NCI-H2227 treated with DMSO at 0.1 percent for 48 hours (cell line): ENCODE measurements at places on chromosomes 11 and 22.

- DNase-seq = no peak
Measured at GRCh38 chr22:37633625-37634416, 5.6 kb upstream of the SH3BP1 start.

DNA sequence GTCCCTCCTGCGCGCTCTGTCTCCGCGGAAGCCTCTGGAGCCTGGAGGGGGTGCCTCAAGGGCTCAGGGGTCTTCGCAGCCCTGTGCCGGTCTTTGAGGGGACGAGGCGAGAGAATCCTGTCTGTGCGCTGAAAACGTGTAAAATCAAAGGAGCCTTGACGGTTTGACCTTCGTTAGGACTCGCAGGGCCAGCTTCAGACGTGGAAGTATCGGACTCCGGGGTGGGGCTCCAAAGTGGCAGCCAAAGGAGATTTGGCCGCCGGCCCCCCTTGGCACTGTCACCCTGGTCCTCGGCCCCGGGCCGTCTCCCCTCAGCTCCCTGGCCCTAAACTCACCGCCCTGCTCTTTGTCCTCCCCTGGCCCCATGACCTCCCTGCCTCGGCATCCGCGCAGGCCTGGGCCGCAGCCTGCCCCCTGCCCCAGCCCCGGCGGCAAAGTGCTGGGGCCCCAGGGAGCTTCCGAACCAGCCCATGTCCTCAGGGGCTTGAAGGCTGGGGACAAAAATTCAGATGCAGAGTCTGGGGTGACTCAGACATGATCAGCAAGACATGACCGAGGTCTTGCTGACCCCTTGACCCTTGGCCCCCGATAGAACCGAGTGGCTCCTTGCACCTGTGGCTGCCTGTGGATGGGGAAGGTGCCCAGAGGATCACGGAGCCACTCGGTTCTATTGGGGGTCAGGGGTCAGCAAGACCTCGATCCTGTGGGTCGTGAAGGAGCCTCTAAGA is 6.9 kb upstream of the PHRF1 start:
- no peak for DNase-seq

GRCh38 chr22:35341090-35341874 is 39.6 kb upstream of the HMOX1 start:
- no peak for DNase-seq

GRCh38 chr11:92638678-92639077 is 330.8 kb upstream of the MTNR1B start:
- DNase-seq = no peak

GRCh38 chr11:119375337-119376196 is 5.9 kb downstream of the USP2 start:
- DNase-seq = no peak

DNA sequence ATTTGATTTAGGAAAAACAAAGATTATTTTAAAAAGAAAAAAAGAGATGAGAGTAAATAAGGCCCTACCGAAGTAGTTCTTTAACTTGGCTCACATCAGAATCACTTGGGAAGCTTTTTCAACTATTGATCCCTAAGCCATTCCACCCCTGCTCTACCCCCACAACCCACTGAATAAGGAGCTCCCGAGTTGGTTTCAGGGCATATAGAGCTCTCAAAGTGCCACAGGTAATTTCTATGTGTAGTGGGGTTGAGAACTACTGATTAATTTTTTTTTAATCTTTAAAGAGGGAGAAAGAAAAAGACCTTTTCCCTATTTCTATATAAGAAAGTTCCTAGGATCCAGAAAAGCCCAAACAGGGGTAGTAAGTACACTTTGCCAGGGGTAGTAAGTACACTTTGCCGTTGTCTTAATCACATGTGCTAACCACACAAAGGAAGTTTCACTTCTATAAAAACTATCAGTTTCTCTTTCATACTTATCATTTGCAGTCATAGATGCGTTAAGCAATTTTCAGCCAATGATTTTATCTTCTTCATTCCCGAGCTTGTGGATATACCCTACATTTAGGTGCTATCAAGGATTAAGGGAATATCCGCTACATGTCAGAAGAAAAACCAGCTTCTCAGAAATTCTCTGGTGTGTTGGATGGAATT is 108.4 kb upstream of the ZC3H12C start:
- no peak for DNase-seq

DNA sequence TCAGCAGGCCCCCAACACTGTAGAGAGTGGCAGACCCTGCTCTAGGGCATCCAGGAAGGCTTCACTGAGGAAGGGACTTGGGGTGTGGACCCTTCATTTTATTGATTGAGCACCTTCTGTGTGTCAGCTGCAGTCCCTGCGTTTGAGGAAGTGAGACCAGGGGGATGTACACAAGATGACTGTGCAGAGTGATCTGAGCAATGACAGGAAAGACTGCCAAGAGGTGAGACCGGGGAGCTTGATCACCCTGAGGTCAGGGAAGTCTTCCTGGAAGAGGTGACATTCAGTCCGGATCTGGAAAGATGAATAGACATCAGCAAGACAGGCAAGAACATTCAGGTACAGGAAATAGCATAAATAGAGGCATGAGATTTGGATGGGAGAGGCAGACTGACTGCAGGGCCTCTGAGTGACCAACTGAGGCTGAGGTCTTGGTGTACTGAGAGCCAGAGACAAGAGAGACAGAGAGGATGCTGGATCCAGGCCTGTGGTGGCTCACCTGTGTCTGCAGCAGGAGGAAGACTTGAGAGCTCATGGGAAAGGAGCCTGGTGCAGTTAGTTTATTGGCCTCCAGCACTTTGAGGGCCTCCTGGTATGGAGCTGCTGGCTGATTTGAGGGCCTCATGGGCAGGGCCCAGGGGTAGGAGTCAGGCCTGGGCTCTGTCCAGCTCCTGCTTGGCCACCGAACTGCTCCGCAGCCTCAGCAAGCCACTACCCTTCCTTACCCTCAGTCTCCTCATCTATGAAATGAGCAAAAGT is 5.2 kb downstream of the DGAT2 start:
- no peak for DNase-seq

GRCh38 chr11:106553304-106553703 is 465.0 kb downstream of the GUCY1A2 start:
- no peak for DNase-seq

DNA sequence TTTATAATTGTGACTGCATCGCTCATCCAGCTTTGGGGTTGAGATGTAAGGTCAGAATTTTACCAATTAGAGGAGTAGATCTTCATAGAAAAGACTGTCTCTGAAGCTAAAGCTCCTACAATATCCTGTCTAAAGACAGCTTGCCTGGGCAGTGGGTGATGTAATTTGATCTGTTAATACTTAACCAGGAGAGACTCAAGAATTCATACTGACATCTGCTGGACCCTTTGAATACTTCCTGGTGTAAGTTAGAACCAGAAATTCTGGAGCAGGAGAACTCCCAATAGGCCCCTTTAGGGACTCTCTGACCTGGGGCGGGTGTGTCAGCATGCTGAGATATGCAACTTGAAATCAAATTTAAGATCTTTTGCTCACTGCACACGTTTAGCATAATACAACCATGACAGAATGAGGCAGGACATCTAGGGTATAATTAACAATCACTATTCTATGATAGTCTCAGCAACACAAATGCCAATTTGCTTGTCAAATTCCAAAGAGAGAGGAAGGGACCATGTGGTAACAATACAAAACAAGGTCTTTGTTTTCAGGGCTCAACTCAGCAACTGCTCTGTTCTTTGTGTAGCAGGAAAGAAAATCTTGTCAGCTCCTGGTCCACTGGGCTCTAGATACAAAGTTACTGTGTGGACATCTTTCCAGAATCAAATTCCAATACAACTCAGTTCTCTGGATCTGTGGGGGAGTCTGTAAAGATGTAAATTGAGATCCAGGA is 143.9 kb downstream of the INSC start:
- DNase-seq = peak; percentile 88

- peak; percentile 31 for DNase-seq
Measured at GRCh38 chr11:119797123-119797611, 68.2 kb upstream of the NECTIN1 start.

DNA sequence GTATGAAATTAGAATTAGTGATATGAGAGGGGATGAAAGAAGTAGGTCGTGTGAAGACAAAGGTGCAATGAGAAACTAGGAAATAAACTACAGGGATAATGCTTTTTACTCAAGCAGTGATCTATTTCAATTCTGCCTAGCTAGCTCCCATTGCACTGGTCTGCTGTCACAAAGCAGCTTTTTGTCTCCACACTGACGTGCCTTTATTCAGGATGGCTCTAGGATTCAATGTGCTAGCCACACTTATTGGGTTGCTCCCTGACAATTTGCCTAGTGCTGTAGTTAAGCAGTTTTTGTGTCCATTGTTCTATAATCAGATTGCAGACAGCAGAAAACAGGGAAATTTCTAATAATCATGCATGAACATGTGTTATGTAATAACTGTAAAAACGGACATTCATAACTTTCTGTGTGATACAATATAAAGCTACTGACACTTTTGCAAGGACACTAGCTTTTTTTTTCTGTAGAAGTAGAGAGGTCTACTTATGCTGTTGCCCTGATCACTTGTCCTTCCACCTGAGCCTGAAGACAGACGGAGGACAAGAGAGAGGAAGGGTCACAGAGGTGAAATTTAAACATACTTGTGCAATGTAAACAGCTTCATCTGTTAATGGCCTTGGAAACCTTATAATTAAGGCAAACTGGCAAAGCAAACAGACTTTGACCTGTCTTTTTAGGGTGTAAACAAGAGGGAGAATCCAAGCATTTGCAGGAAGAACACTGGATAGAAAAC is 269.6 kb downstream of the LRRC4C start:
- no peak for DNase-seq

DNA sequence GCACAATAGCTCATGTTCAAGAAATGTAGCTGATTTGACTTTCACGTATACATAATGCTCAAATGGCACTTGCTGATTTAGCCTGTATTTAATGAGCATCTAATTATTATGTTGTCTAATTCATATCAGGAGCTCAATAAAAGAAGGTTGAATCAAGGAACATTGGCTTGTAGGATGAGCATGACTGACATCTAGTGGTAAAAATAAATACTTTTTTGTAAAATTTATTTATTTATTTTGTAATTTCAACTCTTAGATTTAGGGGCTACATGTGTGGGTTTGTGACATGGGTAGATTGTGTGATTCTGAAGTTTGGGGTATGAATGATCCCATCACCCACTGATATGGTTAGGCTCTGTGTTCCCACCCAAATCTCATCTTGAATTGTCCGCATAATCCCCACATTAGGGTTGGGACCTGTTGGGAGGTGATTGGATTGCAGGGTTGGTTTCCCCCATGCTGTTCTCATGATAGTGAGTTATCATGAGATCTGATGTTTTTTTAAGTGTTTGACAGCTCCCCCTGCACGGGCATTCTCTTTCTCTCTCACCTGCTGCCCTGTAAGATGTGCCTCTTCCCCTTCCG is 1.7 kb upstream of the OR52E5 start:
- peak; percentile 24 for DNase-seq

DNA sequence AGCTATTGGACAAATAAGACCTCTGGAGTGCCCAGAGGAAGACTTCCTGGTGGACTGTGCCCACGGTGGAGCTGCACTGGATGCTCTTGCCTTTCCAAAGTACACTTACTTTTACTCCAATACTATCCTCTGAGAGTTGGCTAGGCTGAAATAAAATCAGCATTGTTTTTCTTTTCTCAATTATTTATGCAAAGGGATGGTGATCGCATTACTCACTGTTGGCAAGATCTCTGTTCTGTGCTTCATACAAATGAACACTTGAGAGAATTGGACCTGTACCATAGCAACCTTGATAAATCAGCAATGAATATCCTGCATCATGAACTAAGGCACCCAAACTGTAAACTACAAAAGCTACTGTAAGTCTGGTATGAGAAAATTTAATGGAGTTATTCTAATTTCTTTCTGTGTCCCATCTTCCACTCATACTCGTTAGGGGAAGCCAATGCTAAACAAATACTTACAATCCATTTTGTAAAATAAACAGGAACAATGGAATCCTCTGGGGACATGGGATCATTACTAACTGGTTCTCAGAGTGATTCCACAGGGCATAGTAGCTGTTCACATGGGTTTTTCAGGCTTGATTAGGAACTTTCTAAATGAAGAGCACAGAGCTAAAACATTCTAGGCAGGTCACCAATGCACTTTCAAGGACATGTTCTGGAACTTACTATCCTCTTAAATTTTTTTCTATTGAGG is 26.3 kb downstream of the NLRP14 start:
- no peak for DNase-seq
